Left forelimb (tissue), 1 donor: ENCODE measurements at places on chromosomes 7 and 10.

GRCh38 chr7:48976253-48976652 is 51.9 kb downstream of the CDC14C start:
- DNase-seq, result no peak

DNA sequence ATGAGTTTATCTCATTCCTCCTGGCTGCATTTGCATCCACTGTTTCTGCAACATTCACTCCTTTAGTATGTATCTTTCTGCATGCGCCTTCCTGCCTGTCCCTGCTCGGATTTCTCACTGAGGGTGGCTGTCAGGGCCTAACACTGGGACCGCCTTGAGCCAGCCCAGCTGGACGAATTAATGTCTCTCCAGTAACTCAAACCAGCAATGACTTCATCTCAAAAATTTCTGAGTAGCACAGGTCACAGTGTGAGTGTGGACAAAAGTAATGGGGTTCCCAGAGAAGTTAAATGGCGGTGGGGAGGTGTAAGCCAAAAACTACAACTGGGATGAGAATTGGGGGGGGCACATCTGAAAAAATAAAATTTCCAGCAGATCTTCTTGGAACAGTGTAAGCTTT is 444.0 kb upstream of the MGMT start:
- DNase-seq, result no peak

- no peak for DNase-seq
These were observed 26.4 kb downstream of the SPOCK2 start for GRCh38 chr10:72061930-72062329.

DNA sequence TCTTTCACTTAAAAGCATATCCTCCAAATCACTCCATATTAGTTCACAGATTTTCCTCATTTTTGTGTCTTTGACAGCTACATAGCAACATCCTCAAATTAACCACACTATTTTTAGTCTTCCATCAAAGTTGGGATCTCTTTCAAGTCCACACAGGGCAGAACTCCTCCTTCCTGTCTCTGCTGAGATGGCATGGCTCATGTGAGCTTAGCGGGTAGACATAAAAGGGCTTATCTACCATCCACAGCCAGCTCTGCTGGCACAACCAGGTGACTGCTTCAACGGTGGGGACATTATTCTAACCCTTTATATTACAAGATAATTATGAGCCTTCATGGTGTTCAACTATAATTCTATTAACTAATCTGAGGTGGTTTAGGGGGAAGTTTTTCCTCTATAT is 35.5 kb downstream of the ICA1 start:
- no peak for DNase-seq

GRCh38 chr7:153696242-153696641 is 356.0 kb upstream of the DPP6 start:
- no peak for DNase-seq

GRCh38 chr7:24701261-24702235 is 55.7 kb downstream of the GSDME start:
- DNase-seq, result no peak
